ENCODE measurements at places on chromosomes 13 and 19.

- DNase-seq, result no peak
These were observed 131.5 kb downstream of the DNAJC15 start for GRCh38 chr13:43154839-43155238.

DNA sequence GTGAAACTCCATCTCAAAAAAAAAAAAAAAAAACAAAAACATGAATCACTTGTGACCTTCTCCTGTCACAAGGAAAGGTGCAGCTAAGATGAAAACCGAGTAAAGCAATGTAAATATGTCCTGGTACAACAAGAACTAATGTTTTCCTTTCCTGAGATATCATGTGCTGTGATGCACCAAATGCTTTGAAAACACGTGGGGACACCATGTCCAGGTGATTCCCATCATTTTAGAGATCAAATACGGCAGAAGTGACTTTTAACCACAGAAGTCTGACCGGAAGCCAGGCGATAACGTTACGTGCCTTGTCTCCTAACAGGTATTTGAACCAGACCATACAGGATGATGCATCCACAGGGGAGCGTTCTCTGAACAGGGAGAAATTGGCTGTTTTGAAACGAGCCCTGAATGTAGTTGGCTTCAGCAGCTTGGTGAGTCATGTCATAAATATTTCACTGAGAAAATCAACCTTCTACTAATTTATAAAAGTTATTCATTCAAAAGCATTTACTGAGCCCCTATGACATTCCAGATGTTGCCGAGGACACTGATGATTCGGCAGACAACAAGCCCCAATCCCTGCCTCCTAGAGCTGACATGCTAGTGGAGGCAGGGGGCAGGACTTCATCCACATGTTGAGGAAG is 328.1 kb downstream of the MYO16 start:
- DNase-seq, result no peak

DNA sequence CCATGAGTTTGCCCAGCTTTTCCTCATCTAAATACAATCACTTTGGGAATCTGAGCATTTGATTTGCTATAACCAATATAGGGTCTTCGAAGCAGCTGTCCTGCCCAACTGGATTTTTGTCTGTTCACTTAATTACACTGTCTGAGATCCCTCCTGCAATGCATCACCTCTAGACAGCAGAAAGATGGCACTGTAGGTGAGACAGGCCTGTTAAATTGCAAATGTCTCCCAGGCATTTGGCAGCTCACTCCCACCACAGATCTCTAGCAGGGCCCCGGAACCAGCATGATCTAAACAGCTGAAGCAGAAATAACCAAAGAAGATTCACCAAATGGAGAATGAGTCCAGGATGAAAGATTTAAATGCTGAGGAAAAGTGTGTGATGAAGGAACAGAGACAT is 41.9 kb upstream of the SERPINE3 start:
- no peak for DNase-seq

GRCh38 chr19:50039968-50040367 is 14.2 kb downstream of the ZNF473 start:
- DNase-seq, result no peak

All from stimulated activated CD4-positive, alpha-beta T cell treated with anti-CD3 and anti-CD28 coated beads, Interleukin-4, amount 100 ng/mL, for 24 hours (primary cell).